ENCODE measurements at places on chromosomes 6 and 20.

- no peak for DNase-seq
These were observed 468.0 kb downstream of the UTRN start for GRCh38 chr6:144753023-144753705.

DNA sequence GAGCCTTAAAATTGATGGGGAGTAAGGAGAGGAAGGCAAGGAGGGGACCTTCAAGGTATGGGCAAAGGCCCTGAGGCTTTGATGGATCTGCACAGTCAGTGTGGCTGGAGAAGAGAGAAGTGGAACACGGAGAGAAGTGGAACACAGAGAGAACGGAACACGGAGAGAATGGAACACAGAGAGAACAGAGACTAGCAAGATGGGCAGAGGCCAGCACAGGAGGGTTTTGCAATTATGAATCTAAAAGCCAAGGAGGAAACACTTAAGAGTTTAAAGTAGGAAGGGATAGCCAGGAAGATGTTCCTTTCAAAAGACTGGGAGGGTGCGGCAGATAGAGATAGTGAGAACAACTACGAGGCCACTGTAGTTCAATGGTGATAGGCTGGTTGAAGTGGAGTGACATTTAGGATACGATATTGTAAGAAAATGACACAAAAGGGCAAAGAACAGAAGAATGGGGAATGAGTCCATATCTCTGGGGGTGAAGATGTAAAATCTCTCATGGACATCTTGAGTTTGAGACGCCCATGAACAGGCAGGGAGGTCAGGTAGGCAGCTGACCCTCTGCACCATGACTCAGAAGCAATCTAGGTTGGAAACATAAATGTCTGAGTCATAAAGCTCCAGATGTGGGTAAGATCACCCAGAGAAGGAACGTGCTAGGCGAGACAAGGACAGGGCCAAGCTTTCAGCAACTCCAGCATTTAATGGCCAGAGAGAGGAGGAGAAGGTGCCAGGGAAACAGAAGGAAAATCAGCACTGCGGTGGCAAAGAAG lies 25.4 kb downstream of the ZMYND8 start:
- DNase-seq: no peak

GRCh38 chr20:16128538-16129106 lies 444.6 kb downstream of the KIF16B start:
- no peak for DNase-seq

DNA sequence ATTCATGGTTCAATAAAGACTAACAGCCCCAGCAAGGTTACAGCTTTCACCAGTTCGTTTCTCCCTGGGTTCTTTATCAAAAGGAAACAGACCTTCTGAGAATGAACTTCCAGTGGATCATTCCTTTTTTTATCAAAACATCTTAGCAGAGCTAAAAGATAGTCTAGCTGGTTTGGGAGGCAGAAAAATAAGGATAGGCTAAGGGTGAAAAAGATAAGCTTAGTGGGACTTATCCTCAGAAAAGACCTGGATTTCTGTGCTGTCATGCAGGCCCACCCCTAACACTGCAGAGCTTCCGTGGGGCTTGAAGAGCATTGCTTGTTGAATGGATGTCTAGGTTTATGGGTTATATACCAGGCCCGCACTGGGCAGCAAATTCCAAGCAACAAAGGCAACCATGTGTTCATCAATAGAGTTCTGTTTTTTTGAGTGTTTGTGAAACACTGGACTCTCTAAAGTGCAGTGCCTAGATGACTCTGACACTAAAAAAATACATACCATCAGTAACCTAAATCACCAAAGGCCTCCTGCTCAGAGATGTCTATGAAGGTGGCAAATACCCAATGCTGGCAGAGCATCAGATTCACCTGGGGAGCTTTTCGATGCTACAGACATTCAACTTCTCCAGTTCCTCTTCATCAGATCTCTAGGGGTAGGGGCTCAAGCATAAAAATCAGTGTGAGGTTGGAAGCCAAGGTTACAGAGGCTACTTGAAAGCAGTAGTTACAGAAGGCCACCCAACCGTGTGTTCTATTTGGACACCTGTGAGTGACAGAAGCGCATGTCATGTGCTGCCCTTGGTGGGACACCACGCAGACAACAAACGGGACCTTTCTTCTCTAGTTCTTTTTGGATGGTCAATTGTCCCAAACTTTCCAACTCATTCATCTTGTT lies 53.0 kb downstream of the TNFAIP3 start:
- DNase-seq: no peak

- DNase-seq: no peak
These were observed 14.0 kb downstream of the DPPA5 start for GRCh38 chr6:73340048-73340447.

DNA sequence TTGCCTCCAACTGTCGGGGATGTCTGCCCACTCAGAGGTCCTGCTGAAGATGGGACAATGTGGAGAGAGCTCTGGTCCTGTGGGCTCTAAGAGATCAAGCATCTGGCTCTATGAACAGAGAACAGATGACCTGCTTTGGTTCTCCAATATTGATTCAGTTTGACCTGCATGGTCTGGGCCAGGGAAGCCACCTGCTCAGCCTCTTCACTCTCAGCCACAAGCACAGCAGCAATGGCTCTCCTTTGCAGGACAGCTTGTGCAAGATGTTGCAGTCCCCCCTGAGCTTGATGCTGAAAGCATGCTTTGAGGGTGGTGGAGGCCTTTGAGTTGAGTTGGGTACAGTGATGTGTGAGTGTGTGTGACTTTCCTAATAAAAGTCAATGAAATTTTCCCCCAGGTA lies 18.6 kb upstream of the MCM3 start:
- DNase-seq: no peak

GRCh38 chr20:20229595-20229994 lies 138.3 kb upstream of the INSM1 start:
- DNase-seq: no peak

DNA sequence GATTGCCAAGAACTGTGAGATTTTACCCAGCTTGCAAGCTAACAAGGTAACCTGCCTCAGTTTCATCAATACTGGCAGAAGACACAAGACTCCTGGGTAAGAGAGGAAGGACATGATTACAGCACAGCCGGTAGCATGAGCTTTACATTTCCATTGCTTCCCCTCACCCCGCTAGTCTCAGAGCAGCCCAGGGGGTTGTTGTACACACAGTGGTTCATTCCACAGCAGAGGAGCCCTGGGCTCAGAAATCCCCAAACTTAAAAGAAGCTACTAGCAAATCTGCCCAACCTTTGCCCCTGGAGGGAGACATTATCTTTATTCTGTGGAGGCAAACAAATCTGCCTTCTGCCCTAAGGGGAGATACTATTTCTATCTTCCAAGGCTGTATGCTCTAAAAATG lies 17.1 kb upstream of the MTHFD1L start:
- DNase-seq: no peak

DNA sequence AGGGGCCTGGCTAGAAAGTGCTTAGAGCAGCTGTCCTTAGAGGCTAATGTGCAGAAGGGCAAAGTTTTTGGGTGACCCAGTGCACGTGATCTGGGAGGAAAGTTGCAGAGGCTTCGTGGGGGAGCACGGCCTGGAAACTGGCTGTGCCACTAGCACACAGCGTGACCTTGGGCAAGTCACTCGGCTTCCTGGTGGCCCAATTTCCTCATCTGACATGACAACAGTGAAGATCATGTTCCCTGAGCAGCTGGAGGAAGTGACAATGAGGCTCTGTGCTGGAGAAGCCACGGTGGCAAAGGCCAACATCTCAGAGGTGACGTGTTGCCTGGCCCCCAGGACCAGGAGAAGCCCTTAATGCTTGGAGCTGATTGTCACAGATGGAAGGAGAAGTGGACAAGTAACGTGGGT lies 99.5 kb downstream of the FOXC1 start:
- no peak for DNase-seq

DNA sequence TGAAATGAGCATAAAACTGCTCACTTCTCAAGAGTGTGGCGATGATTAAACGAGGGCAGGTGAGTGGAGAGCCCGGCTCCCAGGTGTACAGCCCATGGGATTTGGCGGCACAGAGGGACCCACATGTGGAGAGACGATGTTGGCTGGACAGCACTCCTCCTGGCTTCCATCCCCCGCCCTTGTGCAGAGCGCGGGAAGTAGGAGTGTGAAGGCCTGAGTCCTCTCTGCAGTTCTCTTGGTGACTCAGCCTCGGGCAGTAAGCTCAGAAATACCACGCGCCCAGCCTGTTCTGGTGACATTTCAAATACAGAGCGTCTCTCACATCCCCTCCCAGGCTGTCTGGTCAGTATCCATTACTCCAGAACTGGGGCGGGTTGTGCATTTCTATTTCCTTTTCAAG lies 94.2 kb upstream of the SRSF6 start:
- DNase-seq: no peak

- no peak for DNase-seq
These were observed 758 bp downstream of the GCLC start for GRCh38 chr6:53544217-53544469.

GRCh38 chr6:87029711-87030314 lies 65.1 kb downstream of the CGA start:
- DNase-seq: no peak

- DNase-seq: no peak
These were observed 15.1 kb upstream of the TRIM39 start for GRCh38 chr6:30311671-30312070.

GRCh38 chr6:34248198-34248726 lies 544 bp downstream of the SMIM29 start:
- DNase-seq: peak; percentile 38

GRCh38 chr20:62344782-62345181 lies 22.3 kb downstream of the LAMA5 start:
- DNase-seq: no peak

- no peak for DNase-seq
These were observed 71.3 kb upstream of the FYN start for GRCh38 chr6:111944541-111944940.

DNA sequence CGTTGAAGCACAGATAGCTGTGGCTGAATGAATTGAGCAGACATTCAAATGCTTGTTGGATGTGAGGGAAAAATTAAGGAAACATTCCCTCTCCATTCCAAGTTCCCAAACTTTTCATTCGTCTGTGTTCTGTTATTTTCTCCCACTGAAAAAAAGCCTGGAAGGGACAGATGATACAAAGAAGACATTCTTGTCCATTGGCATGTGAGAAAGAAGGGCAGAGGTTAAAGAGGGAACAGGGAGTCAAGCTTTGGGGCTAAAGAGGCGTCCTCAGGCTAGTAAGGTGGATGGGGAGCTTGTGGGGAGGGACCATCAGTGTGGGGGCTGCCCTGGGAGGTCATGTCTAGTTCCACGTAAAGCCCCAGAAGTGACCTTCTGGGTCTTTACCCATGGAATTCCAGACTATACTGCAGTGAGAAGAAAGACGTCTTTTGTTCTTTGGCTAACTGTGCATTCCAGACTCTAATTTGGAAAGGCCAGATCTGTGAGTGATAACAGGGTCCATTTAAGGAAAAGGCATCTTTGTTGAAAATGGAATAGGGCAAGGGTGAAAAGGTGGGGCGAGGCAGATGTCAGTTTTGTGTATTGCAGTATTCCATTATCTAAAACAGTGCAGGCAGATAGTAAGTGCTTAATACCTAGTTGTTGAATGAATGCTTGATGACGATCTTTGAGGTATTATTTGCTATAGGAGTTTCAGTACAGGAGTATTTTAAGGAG lies 117.5 kb downstream of the SOX4 start:
- DNase-seq: no peak

GRCh38 chr6:16683641-16684194 lies 77.5 kb downstream of the ATXN1 start:
- no peak for DNase-seq

GRCh38 chr20:32067234-32067821 lies 15.3 kb downstream of the HCK start:
- DNase-seq: no peak

- no peak for DNase-seq
These were observed 47.6 kb upstream of the MYL9 start for GRCh38 chr20:36493801-36494114.

All from activated T-helper 1 cell treated with anti-CD3 and anti-CD28 coated beads, Interleukin-12 subunit alpha, Interleukin-12 subunit beta, Interleukin-2, Interleukin-4 antibody, amounts not matched to agents 30 ng/mL and 10 ng/mL and 1 ng/mL, durations not matched to agents 14 hours and 24 hours and 36 hours (primary cell).